ENCODE measurements at places on chromosomes 1 and 21. TPM values are rescaled to one million over a fixed set of nuclear protein-coding genes. Genes with fewer than 3 reads are reported as not detected.

The GJB5 gene
- not detected for total RNA-seq

The RAB29 gene
- total RNA-seq: 22.2 TPM

The OR2T11 gene
- not detected for total RNA-seq

The AGMAT gene
- 0.11 TPM for total RNA-seq

The NOC2L gene
- total RNA-seq: 51.8 TPM

The CSF1 gene
- 3.9 TPM for total RNA-seq

The CACNA1S gene
- not detected for total RNA-seq

The FLG2 gene
- total RNA-seq: not detected

The ZNF683 gene
- not detected for total RNA-seq

The TSPEAR gene
- total RNA-seq: 0.26 TPM

The PCAT6 gene
- not detected for total RNA-seq
